Activated CD8-positive, alpha-beta memory T cell treated with anti-CD3 and anti-CD28 coated beads, Interleukin-2, amount 50 U/mL, for 4 hours (primary cell): ENCODE measurements at places on chromosomes 13 and 19.

DNA sequence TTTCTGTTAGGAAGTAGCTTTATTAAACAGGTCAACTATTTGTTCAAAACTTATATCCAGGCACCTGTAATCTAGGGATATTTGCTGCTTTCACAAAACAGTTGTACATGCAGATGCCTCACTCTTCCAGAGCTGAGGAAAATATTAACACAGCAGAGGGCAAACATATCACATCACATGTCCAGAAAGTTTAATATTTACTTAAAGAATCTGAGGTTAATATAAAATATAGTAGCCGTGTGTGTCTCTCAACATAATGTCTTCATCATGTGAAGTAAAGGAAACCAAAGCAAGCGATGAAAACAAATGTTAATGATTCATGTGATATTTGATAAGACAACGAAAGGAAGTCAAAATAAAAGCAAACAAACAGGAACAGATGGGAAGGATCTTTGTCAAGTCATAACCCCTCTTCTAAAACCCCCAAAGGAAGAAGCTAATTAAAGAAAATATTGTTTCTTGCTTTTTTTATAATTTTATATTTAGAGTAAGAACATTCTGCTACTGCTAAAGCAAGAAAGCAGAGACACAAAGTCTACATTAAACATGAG is 418.8 kb downstream of the DACH1 start:
- no peak for DNase-seq

DNA sequence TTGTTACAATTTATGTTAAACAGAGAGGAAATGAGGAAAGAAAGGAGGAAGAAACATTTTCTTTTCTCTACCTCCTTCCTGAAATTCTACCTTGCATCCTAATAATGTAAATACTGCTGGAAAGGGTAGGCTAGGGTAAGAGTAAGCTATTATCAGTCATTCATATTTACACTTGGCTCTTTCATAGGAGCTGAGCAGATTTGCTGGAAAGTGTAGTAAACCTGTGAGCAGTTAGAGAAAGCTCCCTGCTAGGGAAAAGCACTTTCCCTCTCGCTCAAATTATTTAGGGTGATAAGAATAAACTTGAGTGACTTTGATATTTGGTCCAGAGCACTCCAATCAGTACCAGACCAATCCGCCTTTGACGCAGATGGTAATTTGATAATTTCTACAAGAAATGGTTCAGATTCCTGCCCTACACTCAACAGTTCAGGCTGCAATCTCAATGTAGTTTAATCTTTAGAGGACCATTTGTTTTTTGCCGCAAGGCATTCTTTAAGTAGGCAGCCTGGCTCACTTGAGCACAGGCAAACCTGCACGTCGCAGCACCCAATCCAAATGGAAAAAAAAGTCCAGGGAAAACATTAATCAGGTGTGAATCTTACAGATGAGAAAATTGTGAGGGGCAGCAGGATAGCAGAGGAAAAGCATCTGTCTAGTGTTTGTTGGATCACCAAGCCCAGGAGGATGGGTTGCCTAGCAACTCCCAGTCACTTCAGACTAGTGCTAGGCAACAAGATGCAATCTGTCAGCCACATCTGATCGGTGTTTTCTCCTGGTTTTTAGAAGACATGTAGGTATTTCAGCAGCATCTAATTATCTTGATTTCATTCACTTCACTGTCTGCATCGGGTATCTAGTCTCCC is 68.6 kb upstream of the KL start:
- no peak for DNase-seq

DNA sequence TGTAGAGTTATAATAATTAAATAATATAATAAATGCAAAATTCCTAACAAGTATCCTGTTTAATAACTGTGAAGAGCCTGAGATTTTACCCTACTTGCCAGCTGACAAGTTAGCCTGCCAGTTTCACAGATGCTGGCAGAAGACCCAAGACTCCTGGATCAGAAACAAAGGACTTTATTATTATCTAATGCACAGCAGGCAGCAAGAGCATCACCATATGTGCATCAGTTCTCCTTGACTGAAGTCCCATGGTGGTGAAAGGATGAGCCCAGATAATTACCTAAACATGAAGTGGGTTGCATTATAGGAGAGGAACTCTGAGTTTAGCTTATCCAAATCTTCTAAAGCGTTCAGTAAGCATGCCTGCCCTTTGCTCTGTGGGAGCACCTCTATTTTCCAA is 39.1 kb upstream of the MTIF3 start:
- DNase-seq: no peak

DNA sequence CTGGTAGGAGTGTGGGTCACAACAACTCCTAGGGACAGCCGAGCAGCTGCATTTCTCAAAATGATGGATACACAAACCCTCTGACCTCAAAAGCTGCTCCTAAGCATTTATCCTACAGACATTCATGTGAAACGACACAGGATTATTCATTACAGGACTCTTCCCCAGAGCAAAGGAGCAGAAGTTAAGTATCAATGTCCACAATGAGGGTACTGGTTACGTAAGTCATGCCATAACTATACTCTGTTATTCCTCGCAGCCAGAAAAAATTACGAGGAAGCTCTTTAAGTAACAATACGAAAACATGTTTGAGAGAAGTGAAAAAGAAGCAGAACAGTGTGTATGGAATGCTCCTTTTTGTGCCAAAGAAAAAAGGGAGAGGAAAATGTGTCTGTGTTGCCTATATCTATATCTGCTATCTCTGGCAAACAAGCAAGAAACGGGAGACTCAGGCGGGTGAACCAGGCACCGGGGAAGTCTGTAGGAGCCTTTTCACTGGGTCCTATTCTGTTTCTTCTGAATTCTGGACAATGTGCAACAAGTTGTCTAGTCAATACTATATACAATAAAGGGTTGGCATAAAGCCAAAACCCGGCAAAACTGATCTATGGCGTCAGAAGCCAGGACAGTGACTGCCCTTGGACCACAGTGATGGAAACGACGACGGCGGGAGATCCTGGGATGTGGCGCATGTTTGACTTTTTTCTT is 1.3 kb downstream of the ISOC2 start:
- no peak for DNase-seq

- no peak for DNase-seq
Observed at GRCh38 chr13:24215126-24215525, 54.6 kb downstream of the SPATA13 start.

DNA sequence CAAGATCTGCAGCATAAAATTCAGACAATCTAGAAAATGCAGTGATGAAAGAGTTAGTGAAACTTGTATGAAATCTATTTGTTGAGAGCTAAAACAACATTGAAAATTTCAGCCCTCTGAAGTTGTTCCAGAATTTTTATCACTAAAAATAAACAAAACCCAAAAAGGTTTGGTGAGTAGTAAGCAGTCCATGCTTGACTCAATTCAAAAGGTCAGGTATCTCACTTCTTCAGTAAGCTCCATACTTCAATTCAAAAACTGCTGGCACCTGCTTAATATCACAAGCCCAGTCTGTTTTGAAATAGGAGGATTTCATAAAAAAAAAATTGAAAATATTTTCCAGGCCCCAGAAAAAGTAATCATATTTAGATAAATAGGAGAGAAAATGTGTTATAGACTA is 894.4 kb downstream of the SLITRK5 start:
- no peak for DNase-seq

DNA sequence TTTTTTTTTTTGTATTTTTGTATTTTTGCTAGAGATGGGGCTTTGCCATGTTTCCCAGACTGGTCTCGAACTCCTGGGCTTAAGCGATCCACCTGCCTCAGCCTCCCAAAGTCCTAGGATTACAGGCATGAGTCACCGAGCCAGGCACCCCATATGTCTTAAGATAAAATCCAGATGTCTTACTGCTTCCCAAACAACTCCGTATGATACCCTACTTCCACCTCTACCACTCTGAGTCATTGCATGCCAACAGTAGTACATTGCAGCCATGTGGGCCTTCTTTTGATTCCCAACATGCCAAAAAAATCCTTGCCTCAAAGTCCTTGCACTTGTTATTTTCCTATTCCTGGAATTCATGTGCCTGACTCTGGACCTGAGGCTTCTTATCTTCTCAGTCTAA is 799.2 kb downstream of the GPC5 start:
- no peak for DNase-seq

- no peak for DNase-seq
Observed at GRCh38 chr13:77919246-77919920, 752 bp upstream of the EDNRB start.

- DNase-seq: no peak
Observed at GRCh38 chr19:40862785-40863184, 12.5 kb upstream of the CYP2A6 start.

DNA sequence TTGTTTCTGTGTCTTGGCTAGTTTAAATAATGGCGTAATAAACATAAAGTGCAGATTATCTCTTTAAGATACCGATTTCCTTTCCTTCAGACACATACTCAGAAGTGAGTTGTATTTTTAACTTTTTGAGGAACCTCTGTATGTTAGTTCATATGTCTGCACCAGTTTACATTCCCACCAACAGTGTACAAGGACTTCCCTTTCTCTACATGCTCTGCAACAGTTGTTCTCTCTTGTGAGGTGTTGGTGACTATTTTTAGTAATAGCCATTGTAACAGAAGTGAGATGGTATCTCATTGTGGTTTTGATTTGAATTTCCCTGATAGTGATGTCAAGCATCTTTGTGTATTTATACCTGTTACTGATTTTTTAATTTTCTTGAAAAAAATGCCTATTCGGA is 418.6 kb downstream of the UQCRFS1 start:
- no peak for DNase-seq

DNA sequence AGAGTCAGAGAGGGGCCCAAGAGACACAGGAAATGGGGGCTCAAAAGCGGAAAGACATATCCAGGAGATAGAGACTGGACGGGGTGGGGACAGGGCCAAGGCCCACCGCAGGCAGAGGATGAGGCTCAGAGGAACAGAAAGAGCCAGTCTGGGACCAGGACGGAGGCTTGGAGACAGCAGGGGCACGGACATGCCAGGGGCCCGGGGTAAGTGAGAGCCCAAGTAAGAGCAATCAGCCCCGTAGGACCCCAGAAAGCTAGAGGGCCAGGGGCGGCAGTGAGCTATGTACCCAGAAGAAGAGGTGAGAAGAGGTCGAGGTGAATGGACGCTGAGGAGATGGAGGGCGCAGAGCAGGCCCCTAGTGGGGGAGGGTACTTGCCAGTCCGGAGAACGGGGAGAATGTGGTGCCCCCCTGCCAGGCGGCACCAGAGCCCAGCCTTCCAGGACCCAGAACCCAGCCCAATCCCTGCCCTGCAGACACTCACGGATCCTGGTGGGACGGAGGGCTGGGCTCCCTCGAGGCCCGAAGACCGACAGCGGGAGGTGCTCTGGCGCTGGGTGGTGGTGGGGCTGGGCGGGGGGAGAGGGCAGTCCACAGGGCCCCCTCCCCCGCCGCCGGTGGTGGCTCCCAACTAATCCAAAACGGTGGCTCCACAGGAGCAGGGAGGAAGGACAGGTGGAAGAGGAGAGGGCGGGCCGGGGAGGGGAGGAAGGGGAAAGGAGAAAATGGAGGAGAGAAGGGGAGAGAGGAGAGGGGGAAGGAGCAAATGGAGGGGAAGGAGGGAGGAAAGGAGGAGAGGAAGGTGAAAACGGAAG is 1.0 kb downstream of the GRIK5 start:
- DNase-seq: no peak

DNA sequence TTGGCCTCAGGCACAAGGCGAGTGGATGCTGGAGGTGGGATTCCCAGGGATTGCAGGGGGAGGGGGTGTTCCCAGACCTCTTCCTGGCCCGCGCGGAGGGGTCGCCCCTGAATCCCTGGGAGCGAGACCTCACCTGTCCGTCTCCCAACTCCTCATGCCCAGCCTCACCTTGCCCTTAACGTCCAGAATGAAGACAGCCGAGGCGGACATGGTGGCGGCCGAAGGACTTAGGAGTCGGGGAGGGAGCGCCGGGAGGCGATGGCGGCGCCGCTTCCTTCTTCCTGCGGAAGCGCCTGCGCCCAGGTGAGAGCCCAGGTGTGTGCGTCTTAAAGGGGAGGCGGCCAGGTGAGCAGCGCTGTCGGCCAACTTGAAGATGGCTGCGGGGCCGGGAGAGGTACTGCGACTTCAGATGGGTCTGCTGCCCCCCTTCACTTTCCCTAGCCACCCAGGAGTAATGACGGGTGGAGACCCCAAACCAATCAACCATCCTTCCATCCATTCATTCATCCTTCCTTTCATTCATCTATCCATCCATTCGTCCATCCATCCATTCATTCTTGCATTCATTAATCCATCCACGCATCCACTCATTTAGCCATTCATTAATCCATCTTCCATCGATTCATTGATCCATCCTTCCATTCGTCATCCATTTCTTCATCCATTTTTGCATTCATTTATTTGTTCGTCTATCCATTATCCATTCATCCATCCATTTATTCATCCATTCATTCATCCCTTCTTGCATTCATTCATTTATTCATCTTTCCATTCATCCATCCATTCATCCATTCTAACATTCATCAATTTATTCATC is at the start of gene AP1M2:
TSS of gene AP1M2 (minus strand) at position 291 of the 817 bp plus-strand sequence. CDS start at position 210, 81 bp downstream.
- no peak for DNase-seq

DNA sequence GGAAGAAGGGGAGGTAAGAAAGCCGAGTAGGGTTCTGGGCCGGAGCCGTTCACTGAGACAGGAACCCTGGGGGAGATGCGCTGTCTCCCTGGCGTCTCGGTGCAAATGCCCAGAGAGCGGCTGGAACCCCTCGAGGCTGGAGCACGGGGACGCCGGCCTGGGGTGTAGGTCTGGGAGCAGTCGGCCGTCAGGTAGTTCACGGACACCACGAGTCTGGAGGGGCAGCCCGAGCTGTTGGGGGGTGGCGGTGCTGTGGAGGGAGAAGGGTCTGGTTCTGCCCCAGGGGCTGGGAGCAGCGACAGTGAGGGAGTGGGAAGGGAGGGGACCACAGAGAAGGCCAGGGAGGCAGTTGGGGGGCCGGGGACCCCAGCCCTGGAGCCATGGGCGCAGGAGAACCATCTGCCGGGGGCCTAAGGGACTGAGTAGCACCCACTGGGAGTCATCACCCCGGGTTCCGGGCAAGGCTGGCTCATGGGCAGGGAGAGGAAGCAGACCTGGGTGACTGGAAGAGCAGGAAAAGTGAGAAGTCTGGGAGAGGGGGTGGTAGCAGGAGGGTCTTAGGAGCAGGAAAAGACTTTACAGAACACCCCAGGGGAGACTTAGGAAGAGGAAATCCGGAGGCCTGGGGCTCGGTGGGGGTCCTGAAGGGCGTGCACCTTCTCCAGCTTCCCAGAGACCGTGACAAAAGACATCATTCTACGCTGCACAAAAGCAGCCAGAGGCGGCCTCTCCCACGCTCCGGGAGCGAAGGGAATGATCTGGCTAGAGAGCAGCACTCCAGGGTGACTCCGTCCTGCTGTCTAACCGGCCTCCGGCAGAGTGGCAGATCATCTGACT is 173.1 kb upstream of the SOX1 start:
- no peak for DNase-seq

DNA sequence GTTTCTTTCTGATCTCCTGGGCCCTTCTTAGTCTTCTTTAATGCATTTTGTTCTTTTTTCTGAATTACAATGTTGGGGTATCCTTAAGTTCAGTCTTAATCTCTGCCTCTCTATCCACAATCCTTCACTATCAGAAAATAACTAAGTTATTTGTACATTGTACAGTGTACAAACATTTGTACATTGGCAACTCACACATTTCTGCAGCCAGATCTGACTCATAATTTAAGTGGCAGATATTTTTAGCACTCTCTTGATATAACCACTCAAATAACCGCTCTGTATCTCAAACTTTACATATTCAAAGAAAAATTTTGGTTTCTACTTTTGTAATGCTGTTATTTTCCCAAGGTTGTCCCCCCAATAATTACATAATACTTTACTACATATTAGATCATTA is 691.1 kb upstream of the SPRY2 start:
- DNase-seq: no peak

- no peak for DNase-seq
Observed at GRCh38 chr13:99548448-99548847, 47.2 kb downstream of the TM9SF2 start.

- DNase-seq: no peak
Observed at GRCh38 chr19:7426986-7427385, 61.8 kb downstream of the PEX11G start.

GRCh38 chr19:36797786-36798108 is 25.1 kb upstream of the ZNF850 start:
- no peak for DNase-seq
